HT-29 (cell line): ENCODE measurements at places on chromosomes 13 and 19.
A peak's percentile ranks its signal among the peaks of the same experiment; 100 is the strongest.

DNA sequence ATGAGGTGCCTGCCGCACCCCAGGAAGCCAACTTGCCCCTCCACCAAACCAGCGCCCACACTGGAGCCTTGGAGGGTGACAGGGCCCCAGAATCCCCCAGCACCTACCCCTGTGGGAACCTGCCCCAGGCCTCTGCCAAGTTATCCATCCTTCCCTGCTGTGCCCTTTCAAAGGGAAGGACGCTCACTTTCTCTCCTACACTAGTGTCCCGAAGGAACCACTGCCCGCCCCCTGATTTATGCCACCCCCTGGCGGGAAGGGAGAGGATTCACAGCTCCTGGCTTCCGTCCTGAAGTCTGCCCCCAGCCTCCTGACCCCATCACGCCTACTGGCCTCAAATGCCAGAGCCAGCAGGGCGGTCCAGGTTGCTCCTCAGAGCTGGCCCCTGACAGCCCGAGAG lies 1.4 kb downstream of the EVI5L start:
- peak; percentile 65 for DNase-seq

GRCh38 chr19:19427944-19428343 lies 22.5 kb downstream of the GATAD2A start:
- DNase-seq = no peak

GRCh38 chr13:74098077-74098476 lies 36.1 kb downstream of the KLF12 start:
- no peak for DNase-seq

DNA sequence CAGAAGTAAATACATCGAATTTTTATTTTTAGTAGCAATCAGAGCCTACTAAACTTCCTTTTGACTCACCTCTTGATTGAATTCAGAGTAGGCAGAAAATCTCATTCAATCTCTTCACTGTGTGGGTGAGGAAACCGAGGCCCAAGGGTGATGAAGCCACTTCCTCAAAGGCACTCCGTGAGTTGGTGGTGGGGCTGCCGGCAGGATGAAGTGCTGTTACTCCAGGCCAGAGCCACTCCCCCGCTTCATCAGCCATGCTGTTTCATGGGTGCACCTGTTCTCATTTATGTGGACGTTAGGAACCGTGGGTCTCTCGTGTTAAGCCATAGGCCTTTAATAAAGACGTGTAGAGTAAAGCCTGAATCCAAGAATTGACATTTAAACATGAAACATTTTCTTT lies 13.2 kb downstream of the ING1 start:
- DNase-seq = no peak

GRCh38 chr19:54255105-54255775 lies 1.8 kb downstream of the LILRB5 start:
- DNase-seq = no peak
